ENCODE measurements at places on chromosomes 1 and 21.

DNA sequence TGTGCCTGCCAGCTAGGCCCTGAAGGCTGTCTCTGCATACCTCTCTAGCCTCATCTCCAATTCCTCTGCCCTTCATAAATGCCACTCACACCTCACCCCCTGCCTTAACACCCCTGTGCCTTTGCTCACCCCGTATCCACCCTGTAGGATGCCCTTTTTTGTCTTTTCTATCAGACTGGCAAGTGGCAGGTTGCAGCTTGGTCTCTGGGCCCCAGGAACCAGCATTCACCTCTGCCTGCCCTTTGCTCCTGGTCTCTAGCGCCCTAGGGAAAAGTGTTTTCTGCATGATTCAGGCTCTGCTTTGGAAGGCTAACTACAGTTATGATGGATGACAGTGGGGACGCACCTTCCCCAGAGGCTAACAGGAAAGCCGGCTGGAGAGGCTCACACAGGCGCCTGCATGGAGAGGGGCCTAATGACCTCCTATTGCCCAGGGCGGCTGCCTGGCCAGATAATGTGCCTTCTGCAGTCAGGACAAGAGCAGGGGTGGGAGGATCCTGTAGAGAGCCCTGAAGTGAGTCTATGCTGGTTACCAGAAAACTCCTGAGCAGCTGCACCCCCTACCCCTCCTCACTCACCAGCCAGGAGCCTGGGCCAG, 11.2 kb downstream of the KANK4 start:
- no peak for DNase-seq

DNA sequence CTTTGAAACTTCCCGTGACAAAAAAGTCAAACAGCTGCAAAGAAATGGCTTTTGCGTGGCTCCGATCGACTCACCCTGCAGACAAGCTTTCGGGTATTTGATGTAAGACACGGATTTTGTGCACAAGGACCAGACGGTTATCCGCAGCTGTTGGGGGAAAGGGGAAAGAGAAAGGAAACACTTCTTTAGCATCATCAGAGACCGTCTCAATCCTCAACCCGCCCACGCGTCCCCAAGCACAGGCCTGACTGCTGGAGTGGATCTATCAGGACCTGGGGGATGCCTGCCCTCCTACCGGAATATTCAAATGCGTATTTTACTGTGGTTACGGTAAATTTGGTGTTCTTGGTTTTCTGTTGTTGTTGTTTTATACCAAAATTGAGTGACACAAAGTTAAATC, 11.2 kb downstream of the WRAP73 start:
- DNase-seq = no peak

DNA sequence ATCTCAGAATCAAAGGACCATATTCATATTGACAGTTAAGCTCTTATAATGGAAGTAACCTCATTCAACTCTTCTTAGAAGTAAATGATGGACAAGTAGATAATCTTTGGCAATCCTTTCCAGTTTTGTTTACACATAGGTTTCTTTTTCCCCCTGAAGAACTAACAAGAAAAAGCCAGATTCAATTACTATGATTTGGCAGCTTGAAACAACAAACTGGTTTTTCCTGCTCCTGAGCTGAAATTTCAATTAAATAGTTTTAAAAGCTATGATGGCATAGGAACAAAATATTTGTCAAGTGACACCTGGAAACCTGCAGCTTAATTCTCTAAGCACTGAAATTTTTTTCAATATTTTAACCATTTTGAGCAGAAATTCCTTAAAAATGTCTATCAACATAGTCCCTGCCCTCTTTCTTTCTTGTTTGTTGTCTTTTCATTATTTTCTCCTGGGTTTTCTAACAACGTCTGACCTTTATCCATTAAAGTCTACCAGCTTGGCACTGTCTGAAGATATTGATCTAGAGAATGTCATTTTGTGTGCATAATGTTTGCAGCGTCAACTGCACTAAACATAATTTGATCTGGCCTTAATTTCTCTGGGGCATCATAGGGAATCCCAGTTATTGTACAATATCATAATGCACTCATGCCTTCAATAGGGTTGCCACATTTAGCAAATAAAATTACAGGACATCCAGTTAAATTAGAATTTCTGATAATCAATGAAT, 4.0 kb upstream of the SLC35A3 start:
- DNase-seq = no peak

DNA sequence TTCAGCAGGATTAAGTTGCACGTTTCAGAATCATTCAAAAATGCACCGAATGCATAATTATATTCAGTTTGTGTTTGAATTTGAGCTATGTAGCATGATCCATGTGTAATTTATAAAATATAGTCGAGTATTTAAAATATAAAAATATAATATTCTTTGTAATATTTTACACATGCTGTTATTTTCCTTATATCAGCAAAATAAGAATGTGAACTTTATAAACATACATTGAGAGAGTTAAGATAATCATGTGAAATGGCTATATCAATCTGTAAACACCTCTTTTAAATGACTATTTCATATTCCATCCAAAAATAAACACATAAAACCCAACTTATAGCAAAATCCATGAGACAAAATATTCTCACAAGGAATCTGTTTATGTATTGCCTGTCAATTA, 303.7 kb downstream of the LRRC7 start:
- DNase-seq = no peak

DNA sequence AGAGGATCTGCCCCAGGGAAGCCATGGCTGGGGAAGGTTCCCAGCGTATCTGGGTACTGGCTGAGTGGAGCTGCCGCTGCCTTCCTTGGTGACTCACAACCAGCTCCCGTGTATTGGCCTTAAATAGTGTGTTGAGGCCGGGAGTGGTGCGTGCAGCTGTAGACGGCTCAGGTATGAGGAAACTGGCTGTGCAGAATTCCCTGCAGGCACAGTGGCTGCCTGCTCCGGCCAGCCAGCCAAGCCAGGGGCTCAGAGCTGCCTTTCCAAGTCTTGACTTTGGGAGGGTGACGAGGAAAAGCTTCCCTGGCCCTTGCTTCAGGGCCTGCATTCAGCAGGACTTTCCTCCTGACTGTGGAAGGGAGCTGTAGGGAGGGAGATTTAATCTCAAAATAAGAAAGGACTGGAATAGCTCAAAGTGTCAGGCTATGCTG, at the start of gene VTCN1:
Gene VTCN1 (minus strand): TSS at position 97 of the 431 bp plus-strand sequence. CDS start 72 bp downstream, at position 25.
- DNase-seq = no peak

GRCh38 chr1:99348397-99349132, 84.3 kb downstream of the PLPPR4 start:
- DNase-seq = no peak

Measured in hematopoietic multipotent progenitor cell treated with erythropoietin and hydrocortisone succinate and interleukin-3 and kit ligand, for 15 days (in vitro differentiated cells).